ENCODE measurements at places on chromosomes 1 and 21.

DNA sequence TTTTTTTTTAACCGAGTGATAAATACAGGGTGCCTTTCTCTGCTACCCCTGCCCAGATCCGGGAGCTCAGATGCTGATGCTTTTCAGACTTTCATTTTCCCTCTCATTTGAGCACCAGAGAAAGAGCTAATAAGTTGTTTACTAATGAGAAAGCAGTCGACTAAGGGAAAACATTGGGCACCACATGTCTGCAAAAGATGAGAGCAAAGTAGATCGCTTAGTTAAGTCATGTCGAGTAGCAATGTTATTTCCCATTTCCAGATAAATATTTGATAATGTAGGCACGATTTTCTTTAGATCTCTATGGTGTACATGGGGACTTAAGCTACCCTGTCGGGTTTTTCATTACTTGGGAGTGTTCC lies 1.2 kb downstream of the PKN2 start:
- DNase-seq = no peak

DNA sequence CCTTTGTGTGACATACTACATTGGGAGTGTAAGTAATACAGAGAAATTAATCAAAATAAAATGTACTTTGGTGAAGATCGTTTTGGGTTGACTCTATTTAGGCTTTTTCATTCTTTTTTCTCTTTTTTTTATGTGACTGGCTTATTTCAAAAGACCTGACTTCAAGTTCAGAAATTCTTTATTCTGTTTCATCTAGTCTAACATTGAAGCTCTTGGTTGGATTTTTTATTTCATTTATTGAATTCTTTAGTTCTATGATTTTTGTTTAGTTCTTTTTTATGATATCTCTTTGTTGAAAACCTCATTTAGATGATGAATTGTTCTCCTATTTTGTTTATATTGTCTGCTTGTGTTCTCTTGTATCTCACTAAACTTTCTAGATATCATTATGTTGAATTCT lies 35.6 kb downstream of the SLC35A3 start:
- no peak for DNase-seq

DNA sequence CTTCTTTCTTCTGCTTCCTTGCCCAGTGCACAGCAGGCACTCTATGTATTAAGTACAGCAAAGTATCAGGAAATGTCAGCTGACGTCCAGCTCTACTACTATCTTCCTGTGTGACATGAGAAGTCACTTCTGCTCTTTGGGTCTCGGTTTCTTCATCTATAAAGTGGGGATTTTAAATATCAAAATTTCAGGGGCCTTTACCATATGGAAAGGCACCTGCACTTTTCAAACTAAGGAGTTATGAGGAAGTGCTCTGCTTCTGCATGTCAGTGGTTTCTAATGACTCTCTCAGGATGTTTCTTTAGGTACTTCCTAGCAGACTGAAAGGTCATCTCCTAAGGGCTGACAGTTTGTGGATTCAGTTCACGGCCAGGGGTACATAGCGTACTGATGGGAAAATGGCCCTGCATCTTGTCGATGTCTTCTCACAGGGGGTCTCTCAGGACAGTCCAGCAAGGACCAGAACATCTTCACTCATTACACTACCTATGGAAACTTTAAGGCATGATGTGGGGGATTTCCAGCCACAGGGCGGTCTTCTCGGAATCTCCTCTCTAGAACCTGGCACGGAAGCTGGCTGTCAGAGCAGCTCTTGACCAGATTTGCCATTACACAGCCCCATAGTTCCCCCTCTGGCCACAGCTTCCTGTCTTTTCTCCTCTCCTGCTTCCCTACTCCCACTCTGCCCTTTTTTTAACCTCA lies 42.0 kb upstream of the MTF1 start:
- DNase-seq = no peak

DNA sequence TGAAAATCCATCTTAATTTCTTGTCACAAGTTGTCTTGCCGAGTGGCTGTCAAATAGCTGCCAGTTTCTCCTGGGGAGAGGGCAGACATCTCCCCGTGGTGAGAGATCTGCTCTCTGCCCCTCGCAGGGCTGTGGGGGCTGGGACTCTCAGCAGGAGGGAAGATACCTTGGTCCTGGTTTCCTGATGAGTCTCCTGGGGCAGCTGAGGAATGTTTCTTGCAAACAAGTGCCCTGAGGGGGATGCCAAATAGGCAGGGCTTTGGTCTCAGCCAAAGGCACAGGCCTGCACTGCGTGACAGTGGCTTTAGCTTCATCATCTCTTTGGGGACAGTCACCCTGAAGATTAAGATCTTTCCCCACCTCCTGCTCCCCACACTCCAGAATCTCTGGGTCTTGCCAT lies 40.9 kb downstream of the SYT6 start:
- no peak for DNase-seq

DNA sequence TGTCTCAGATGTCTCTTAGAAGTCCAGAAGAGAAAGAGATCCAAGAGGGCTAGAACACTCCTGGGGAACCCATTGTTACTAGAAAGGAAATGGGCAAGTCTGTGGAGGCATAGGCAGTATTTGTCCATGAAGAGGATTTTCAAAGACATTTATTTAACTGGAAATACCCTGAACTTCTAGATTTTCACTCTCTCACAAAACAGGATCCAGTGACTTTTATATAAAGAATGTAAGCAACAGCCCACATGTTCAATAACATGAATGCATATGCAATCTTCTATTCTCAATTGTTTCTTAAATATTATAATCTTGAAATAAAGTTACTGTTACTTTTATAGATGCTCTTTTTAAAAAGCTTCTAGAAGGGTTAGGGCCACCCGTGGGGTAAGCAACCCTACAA lies 53.4 kb downstream of the TBX15 start:
- no peak for DNase-seq

- DNase-seq = no peak
Observed at GRCh38 chr1:183840140-183840539, 35.2 kb downstream of the RGL1 start.

GRCh38 chr1:174413632-174414031 lies 34.1 kb upstream of the GPR52 start:
- no peak for DNase-seq

GRCh38 chr21:33261635-33262034 lies 4.5 kb upstream of the IL10RB start:
- no peak for DNase-seq

- DNase-seq = no peak
Observed at GRCh38 chr21:16022921-16023320, 293.1 kb downstream of the USP25 start.

DNA sequence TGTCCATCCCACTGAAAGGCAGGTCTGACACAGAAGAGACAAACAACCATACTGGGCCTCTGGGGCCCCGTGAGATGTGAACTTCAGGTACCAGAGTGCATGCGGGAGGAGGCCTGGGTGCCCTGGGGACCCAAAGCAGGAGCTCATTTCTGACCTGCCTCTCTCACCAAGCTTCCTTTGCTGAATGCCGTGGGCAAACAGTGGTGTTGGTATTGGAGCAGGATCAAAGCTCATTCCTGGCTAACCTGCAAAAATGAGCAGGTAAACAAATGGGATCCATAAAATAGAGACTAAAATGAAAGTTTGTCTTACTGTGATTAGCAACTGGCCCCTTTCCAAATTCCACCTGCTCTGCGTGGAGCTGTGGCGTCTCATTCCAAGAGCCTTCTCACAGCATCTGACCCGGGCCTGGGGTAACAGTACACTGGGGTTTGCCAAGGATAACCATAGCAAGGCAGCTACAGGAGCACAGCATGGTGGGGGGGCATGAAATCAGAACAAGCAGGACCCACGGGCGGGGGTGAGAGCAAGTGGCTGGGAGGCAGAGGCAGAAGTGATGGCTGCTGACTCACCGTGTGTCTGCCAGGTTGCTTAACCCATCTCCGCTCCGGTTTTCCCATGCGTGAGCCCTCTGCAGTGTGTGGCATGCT lies 103.6 kb downstream of the KIF26B start:
- DNase-seq = no peak

DNA sequence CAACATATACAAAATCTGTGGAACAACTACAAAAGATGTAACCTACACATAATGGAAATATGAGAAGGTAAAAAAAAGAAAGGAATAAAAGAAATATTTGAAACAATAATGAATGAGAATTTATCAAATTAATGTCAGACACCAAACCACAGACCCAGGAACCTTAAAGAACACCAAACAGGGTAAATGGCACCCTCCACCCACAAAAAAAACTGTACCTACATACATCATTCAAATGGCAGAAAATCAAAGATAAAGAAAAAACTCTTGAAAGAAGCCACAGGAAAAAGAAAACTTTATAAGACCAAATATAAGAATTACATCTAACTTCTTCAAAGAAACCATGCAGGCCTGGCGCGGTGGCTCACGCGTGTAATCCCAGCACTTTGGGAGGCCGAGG lies 54.0 kb downstream of the IL12RB2 start:
- DNase-seq = no peak
